GM12864 (cell line): ENCODE measurements at places on chromosomes 11 and 22.

DNA sequence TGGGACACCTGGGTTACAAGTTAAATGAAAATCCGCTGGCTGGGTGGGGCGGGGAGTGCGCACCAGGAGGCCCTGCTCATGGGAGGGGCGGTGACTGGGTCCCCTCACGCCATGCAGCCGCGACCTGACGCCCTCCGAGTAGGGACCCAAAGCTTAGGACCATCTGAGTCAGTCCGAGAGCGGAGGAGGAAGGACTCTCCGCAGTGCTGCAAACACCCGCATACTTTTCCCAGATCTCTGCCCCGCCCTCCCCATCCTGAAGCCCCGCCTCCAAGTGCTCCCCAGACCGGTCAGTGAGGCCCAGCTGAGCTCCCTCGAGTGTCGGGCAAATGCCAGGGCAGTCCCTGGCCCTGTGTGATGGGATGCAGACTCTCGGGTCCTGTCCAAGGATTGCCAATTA is 6.6 kb upstream of the FLI1 start:
- DNase-seq = no peak

DNA sequence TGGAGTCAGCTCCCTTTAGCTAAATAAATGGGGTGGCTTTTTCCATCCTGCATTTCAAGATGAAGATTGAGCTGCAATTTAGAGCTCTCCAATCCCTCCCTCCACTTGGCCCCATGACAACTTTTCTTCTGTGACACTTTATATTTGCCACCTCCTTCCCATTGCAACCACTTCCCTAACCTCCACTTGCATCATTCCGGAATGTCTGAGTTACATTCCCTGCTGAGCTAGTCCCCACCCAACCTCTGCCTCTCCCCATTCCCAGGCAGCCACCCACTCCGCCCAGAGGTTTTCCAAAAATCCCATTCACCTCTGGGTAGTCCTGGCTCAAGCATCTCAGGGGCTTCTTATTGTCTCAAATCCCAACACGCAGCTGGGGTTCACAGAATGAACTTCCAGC is 24.7 kb downstream of the PC start:
- DNase-seq = no peak

DNA sequence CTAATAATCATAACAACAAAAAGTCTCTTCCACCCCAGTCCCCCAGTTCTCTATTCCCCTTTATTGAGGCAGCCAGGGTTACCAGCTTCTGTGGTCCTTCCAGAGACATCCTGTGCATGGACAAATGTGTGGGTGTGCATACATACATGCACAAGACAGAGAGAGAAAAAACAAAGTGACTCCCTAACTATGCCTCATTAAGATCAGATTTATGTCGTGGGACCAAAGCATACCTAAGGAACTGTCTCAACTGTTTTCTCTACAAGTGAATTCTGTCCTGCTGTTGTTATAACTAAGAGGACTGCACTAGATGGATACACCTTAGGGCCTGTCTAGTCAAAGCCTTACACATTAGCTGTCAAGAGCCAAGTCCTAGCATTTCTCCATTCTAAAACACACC is 106.7 kb downstream of the MRTFA start:
- DNase-seq = no peak

DNA sequence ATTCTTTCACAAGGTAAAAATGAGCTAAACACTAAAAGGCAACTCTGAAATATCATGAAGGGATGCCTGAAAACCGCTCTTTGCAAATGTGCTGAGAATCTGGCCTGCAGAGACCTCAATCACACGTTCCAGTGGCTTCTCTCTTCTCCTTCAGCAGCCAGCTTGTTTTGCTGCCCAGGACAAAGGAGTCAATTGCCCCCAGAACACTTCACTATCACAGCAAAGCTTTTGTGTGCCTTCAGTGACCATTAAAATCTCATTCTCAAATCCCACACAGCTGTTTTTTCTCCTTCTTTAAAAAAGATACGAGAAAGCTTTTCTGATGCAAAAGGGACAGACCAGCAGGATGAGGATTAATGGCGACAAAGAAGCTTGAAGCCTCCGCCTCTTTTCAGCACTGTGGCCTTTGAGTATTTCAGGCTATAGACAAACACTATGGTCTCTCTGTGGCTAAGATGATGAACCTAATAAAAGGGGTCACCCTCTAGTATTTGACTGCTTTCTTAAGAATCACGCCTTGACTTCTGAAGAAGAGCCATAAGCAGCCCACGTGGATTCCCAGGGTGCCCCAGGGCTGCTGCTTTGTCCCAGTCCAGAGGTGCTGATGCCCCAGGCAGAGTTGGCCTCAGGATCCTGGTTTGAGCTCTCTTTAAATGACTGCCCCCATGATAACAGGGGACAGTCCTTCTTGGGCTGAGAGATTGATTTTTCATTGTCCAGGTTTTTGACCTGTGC is 33.4 kb upstream of the NRIP3 start:
- DNase-seq = no peak

DNA sequence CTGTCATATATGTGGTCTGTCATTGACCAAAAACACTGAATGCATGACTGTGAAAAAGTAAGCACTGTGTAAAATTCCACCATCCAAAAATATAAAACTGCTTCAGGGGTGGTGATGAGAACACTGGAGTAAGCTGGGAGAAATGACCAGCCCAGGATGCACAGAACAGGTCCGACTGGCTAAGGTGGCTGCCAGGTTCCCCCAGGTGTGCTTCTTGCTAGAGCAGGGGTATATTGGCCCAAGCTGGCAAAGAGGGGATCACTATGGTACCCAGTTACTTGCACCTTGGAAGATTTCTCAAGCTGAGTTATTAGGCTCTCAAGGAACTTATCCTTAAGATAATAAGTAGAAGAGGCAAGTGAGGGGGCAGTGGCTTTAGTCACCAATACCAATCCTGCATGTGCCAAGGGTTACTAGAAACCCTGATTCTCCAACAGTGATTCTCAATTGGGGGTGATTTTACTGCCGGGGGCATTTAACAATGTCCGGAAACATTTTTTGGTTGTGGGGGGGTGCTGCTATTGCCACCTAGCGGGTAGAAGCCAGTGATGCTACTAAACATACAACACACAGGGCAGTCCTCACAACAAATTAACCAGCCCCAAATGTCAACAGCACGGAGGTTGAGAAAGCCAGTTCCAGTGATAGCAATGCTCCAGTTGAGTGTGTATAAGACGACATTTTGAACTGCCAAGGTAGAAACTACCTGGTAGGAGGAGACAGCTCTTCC is 15.7 kb downstream of the SNU13 start:
- no peak for DNase-seq

- no peak for DNase-seq
These were observed 129.5 kb downstream of the MICAL2 start for GRCh38 chr11:12239804-12240371.

- no peak for DNase-seq
These were observed 1.1 kb downstream of the HMGXB4 start for GRCh38 chr22:35258191-35258988.
